T1000 (cell line): ENCODE measurements at places on chromosomes 7 and 10.

DNA sequence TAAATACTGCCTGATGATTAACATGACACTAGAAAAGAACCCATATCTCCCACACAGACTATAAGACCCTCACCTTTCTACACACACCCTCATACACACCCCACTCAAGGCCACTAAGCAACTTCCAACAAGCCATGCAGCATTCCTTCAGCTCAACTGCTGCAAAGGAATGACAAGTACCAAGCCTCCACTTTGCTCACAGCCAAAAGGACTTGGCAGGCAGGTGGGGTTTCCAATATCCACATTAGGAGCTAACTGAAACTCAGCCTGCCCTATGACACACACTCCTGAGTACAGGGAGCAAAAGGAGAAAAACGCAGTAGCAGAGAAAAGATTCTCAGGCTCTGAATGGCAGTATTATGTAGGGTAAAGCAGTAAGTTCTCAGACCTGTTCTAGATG is 13.4 kb downstream of the USP54 start:
- no peak for DNase-seq

- DNase-seq = peak; percentile 86
Observed at GRCh38 chr10:114306116-114306973, 67.3 kb downstream of the VWA2 start.

DNA sequence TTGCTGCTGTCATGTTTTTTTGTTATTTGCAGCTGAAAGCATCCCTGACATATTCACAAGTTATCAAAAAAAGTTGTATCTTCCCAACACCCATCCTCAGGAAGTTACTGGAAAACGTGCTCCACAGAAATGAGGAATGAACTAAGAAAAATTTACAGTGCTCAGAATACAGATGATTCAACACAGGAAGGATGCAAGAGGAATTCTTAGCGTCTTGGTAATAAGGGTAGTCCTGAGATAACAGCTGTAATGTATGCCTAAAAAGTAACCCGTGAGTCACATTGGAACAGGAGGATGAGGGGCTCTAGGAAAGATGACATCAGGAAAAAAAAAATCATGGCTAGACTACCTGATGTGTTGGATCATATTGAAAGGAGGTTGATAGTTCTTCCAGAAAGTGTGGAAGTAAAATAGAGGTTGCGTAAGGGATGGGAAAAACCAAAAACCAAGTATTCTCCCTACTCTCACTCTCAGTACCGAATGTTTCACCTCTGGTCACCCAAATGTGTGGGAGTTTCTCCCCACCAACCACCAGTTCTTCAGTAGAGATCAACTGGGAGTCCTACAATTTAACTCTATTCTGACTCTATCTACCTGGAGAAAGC is 3.9 kb downstream of the ADAM12 start:
- DNase-seq = peak; percentile 19

DNA sequence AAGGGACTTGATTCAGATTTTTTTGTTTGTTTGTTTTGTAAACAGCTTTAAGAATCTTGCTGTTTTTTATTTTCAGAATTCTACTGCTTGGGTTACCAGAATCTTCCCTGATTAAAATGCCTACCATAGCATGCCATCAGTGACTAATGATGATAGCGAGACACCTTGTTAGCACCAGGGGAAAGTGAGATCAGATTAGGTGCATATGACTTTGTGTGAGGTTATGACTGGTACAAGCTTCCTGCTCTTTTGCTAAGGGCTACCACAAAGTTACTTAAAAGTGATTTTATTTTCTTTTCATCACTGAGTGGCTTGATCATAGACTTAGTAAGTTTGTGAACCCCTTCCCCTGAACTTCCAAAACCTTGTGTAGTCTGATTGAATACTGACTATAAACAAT is 93.5 kb downstream of the SND1 start:
- no peak for DNase-seq

DNA sequence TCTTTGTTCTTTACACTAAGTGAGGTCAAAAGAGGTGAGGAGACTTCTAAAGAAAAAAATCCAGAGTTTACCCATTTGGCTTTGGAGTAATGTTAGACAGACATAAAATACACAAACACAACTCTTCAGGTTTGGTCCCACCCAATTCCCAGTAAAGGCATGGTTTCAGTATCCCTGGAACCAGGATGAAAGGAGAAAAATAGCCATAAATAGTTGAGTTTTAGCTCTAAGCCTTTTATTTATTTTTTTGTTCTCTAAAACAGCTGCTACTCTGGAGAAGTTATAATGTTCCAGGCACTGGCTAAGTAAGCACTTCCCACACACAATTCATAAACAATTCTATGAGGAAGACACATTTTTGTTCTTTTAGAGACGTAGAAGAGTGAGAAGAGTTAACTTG is 4.0 kb downstream of the ABCB1 start:
- no peak for DNase-seq

DNA sequence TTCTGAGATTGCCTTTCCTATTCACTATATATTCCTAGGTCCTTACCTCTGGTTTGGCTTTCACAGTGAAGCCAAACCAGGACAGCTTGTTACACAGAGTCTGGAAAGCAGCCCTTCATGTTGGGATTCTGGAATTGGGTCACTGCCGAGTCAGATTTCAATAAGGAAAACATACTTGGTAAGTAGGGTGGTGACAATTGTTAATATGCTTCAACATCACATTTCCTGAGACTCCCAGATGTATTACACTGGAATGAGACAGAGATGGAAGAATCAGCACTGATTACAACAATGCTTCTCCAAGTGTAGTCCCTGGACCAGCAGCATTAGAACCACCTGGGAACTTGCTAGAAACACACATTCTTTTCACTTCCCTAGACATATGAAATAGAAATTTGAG is 268.9 kb upstream of the SEMA3C start:
- no peak for DNase-seq

DNA sequence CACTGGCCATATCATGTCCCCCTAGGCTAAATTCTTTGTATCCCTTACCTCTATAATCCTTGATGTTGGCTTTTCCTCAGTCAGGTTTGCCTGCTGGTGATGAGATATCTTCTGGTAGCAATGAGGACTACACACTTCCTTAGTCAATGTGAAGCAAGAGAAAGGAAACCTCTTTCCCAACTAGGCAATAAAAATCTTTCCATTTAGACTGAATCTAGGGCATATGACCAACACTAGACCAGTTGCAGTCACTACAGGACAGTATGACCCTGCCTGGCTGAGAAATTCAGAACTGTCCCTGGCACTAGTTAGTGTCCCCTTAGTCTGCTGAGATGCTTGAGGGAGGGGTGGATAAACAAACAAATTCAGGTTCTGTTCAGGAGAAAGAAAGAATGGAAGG is 142.6 kb downstream of the RNLS start:
- no peak for DNase-seq

DNA sequence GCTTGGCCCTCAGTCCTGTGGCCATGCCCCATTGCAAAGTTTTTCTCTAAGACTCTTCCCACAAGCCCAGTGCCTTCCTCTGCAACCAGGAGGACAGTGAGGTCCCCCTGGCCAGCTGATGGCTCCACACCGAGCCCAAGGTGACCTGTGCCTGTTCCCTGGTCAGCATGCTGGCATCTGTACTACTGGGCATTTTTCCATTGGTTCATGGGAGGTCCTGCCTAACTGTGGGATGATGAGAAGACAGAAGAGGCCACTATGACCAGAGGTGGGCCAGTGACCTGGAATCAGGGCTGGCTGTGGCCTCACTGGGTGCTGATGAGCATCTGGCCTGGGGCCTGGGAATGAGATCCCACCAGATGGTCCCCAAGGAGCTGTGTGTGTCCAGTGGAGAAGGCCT is 20.2 kb downstream of the CALML3 start:
- DNase-seq = no peak

DNA sequence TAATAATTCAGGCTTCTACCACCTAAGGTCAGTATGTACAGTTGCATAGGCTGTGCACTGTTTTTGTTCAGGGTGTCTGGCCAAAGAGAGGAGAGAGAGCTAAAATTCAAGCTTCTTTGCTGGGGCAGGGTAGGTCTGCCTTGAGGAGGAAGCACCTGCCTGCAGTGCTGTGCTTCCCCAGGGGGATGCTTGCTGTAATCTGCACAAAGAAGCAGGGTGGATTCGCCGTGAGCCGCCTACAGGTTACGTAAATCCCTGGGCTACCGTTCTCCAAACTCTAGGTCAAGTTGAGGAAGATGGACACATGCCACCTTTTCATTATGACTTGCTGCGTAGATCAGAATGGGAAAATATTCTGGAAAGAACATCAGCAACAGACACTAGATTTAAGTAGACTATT is 543.3 kb downstream of the TNS3 start:
- DNase-seq = no peak

DNA sequence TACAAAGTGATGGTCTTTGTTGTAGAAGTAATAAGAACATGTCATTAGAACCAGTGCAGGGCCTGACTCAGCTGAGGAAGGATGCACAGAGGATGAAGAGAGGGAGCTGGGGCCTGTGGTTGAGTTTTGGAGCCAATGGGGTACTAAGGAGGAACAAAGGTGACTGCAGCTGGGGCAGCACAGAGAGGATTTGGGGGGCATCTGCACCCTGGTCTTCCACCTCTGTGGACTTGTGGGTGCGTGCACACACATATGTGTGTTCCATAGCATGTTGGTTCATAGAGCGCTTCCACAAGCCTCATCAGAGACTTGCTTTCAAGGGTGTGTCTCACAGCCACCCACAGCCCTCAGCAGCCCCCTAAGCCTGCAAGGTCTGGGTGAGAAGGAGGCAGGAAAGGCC is 650.3 kb upstream of the MGMT start:
- no peak for DNase-seq

GRCh38 chr10:127534074-127534473 is 15.0 kb upstream of the NPS start:
- no peak for DNase-seq

- no peak for DNase-seq
Observed at GRCh38 chr7:148865283-148865682, 18.8 kb downstream of the EZH2 start.

GRCh38 chr7:112437072-112437471 is 13.2 kb upstream of the IFRD1 start:
- DNase-seq = no peak

GRCh38 chr7:93218997-93219827 is 7.1 kb downstream of the HEPACAM2 start:
- DNase-seq = no peak

DNA sequence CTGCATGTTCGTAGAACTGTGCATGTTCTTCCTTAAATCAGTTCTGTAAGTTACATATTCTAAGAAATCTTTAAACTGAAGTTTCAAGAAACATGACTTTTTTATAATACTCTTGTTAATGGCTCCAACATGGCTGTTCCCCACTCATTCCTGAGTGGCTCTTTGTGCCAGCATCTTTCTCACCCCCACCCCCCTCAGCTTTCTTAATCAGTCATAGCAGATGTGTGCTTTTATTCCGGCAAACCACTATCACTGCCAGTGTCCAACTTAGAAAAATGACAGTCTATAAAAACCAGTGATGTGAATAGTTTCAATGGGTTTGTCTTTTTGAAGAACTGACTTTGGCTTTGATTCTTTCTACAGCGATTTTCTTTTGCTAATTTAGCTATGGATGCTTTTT is 37.6 kb downstream of the PITRM1 start:
- DNase-seq = no peak

DNA sequence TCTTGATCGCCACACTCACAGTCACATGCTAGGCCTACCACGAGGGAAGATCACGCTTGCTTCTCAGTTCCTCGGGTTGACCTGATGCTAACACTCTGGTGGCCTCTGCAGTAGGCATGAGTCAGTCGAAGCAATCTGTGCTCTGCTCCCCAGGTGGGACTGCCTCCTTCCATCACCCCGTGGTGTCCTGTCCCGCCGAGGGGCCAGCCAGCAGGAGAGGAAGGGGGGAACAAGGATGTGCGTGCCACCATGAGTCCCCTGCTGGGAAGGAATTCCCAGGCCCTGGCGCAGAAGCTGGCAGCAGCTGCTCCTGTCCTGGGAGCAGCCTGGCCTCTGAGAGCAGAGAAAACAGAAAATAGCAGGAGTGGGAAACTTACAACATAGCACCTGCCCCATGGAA is 695.0 kb upstream of the NRP1 start:
- no peak for DNase-seq

- no peak for DNase-seq
Observed at GRCh38 chr7:102304668-102305067, 18.0 kb downstream of the SH2B2 start.

GRCh38 chr10:110448682-110449418 is 48.9 kb upstream of the DUSP5 start:
- DNase-seq = no peak

DNA sequence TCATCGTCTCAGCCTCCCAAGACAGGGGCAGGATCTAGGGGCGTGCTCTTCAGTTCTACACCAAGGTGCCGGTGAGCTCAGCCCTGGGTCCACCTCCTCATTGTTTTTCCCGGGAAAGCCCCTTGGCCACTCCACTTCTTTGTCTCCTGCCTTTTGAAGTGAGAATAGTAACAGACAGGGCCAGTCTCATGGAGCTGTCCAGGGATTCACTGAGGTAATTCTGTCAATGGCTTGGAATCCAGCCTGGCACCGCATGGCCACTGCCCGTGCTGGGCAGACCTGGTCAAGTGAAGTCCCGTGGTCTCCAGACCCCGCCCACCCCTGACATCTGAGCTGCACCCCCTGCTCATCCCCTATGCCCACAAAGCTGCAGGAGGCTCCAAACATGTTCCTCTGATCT is 138.9 kb downstream of the TNS3 start:
- DNase-seq = no peak

- DNase-seq = no peak
Observed at GRCh38 chr10:11595395-11595692, 16.1 kb downstream of the USP6NL start.

GRCh38 chr7:26865094-26865388 is 651 bp upstream of the SKAP2 start:
- DNase-seq = no peak

DNA sequence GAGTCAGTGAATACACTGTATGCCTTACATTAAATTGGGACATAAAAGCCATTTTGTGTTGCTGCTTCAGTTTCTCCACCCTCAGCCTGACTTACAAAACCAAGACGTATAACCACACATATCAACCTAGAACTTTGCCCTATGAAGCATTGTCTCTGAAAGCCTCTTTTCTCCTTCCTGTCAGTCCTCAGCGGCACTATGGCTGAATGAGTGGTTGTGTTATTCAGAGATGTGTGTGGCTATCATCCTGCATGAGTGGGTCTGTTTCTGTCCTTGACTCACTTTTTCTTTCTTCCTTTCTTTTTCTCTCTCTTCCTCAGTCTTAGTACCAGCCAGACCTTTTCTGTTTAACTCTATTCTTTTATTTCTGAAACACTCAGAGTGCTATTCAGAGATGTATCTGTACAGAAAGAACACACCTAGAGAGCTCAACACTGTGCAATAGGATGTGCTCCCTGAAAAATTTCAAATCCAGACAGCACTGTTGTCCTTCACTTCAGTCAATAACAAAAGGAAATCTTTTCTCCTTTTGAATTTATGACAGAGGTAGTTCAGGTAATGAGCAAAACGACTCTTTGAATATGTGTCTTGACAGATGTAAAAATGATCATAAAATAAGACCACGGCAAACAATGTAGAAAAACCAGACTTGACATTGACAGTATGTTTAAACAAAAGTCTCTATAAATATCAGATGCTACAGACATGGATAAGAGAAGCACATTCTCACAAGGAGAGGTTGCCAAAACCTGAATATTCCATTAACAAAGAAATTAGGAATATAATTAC is 163.3 kb upstream of the FEZF1 start:
- no peak for DNase-seq

GRCh38 chr10:17647326-17647725 is 3.4 kb downstream of the STAM start:
- DNase-seq = no peak

GRCh38 chr10:67853512-67853911 is 15.5 kb upstream of the DNAJC12 start:
- no peak for DNase-seq
